NCI-H2107 (cell line): ENCODE measurements at places on chromosomes 4 and X.

DNA sequence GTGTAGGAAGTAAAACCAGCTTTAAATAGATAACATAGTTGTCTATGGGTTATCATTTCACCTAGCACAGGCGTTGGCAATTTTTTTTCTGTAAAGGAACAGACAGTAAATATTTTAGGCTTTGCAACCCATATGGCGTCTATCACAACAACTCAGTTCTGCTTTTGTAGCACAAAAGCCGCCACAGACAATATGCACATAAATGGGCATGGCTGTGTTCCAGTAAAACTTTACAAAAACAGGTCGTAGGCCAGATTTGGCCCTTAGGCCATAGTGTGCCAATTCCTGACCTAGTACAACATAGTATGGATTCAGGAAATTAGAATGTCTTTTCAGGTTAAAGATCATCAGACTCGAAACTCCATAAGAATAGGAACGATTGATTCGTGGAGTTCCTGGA, 265.3 kb upstream of the GK2 start:
- DNase-seq = no peak

- no peak for DNase-seq
Observed at GRCh38 chrX:120755066-120755846, 120.4 kb downstream of the CT47B1 start.

GRCh38 chrX:136819031-136819703, 38.4 kb upstream of the ARHGEF6 start:
- DNase-seq = no peak

GRCh38 chrX:129908636-129909035, 2.7 kb downstream of the UTP14A start:
- DNase-seq = no peak

DNA sequence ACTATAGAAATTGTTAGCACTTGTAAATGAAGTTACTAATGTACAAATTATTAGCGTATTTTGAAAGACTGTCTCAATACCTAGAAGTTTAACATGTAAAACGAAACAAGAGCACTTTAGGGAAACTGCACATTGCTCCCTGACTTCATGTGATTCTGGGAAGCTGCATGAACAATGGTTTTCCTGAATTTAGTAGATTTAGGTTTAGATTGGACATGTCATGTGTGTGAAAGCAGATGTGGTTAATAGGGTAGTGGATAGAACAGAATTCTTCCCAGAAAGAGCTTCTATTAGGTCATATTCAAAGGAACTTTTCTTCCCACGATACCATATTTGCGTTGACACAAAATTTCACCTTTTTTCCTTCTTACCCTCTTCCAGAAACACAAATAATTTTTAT, 14.9 kb upstream of the CXCL8 start:
- no peak for DNase-seq

- no peak for DNase-seq
Observed at GRCh38 chr4:59598330-59598618, 1601.9 kb upstream of the ADGRL3 start.

- no peak for DNase-seq
Observed at GRCh38 chrX:10903523-10903922, 207.6 kb upstream of the HCCS start.

DNA sequence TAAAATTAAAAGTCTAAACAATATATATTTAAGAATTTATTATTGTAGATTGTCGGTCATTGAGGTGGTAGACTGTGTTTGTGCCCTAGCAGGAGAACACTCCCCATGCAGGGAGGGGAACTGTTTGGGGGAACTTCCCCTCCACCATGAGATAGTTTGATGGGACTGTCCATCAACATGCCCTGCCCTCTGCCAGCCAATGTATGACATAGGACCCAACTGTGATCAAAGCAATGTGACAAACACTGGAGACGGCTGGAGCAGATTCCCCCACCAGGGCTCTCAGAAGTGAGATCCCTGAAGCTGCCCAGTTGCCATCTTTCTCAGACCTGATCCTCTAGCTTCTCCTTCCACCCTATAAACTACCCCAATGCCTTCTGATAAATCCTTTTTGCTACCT, 44.9 kb downstream of the SH3KBP1 start:
- no peak for DNase-seq

- DNase-seq = no peak
Observed at GRCh38 chrX:11575332-11575731, 90.4 kb downstream of the ARHGAP6 start.

- DNase-seq = no peak
Observed at GRCh38 chr4:2837904-2838496, 5.6 kb upstream of the ADD1 start.

- no peak for DNase-seq
Observed at GRCh38 chr4:78845472-78845871, 69.3 kb downstream of the BMP2K start.

DNA sequence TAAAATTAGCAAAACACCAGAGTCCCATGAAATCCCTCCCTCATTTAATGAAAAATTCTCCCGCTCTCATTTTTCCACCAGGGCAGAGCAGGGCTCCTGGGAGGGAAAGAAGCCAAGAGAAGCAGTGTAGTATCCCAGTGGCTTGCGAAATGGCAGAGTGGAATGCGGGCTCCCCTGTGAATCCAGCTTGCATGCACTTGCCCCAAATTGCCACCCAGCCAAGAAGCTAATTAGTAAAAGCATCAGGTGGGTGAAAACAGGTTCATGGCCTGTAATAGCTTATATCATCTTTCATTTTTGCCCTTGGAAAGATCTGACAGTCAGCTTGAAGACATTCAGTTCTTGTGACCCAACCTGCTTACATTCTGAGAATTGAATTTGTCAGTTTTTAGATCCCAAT, 10.1 kb downstream of the AMOT start:
- DNase-seq = no peak

DNA sequence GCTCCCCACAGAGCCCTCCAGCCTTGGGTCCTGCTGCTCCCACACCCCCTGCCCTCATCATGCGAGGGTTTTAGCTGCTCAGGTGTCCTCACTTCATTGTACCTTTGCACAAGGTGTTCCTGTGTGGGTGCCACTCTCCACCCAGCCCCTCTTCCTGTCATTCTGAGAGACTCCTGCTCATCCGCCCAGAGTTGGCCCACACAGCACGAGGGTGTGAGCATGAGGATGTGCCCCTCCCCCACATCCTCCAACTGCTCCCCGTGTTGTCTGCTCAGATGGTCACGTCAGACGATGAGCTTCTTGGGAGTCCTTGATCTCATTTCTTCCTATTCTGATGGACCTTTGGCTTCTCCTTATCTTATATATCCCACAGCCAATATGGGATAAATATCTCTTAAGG, 53.2 kb downstream of the HTT-AS start:
- DNase-seq = no peak

DNA sequence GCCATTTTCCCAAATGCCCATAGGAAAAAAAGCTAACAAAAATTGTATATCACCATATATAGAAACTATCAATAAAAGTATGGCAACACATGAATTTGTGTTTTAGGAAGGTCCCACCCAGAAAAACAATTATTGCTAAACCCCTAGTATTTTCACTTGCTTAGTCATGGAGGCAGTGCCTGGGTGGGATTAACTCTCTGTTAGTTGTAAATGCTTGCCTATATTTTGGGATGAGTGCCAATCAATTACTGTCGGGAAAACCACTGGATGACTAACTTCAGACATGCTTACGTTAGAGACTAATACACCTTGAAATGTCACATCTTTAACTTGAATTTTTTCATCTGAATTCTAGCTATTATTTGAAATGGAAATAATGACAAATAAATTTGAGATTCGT, 33.9 kb downstream of the TMPRSS11A start:
- DNase-seq = no peak

- no peak for DNase-seq
Observed at GRCh38 chr4:7512428-7512827, 77.7 kb upstream of the PSAPL1 start.

DNA sequence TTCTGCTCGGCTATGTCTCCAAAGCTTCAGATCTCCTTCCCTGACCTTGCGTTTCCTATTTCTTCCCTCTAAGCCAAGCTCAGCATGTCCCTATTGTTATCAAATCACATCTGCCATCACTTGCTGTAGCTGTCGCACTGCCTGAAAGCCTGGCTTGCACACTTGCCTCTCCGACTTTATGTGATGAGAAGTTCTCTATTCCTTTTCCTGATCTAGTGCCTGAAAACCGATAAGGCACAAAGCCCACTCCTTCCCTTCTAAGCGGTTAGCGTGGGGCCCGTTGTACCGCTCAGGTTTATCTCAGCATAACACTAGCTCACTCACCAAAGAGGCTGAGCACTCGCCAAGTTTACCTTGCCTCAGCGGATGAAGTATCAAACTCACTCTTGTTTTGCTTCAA, 816 bp downstream of the NMU start:
- no peak for DNase-seq
